ENCODE measurements at places on chromosomes 11 and 22.

GRCh38 chr11:1752907-1753228 lies 2.5 kb upstream of the IFITM10 start:
- no peak for DNase-seq

GRCh38 chr11:110903378-110903777 lies 191.1 kb upstream of the ARHGAP20 start:
- no peak for DNase-seq

DNA sequence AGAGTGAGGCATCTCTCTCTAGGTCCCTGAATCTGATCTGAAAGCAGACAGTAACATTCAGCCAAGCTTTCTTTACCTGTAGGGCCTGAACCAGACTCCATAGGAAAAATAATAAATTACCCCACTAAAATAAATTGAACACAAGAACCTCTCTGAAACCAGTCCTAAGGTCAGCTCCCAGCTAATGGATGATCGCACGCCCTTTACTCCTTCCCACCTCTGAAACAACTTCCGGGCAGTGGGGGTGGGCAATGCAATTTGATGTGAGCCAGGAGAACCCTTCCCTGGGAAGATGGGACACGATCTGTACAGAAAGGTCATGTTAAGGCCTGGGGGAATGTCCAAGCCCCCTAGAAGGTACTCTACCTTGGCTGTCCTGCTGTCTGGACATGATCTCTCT lies 71.2 kb downstream of the MICAL3 start:
- DNase-seq = no peak

DNA sequence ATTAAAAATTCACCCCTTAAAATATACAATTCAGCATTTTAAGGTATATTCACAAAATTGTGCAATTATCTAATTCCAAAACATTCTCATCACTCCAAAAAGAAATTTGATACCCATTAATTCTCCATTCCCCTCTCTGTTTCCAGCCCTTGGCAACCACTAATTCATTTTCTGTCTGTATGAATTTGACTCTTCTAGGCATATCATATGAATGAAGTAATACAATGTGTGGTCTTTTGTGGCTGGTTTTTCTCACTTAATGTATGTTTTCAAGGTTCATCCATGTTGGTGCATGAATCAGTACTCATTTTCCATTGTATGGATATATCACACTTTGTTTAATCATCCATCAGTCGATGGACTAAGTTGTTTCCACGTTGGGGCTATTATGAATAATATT lies 29.0 kb upstream of the ACCSL start:
- DNase-seq = no peak

DNA sequence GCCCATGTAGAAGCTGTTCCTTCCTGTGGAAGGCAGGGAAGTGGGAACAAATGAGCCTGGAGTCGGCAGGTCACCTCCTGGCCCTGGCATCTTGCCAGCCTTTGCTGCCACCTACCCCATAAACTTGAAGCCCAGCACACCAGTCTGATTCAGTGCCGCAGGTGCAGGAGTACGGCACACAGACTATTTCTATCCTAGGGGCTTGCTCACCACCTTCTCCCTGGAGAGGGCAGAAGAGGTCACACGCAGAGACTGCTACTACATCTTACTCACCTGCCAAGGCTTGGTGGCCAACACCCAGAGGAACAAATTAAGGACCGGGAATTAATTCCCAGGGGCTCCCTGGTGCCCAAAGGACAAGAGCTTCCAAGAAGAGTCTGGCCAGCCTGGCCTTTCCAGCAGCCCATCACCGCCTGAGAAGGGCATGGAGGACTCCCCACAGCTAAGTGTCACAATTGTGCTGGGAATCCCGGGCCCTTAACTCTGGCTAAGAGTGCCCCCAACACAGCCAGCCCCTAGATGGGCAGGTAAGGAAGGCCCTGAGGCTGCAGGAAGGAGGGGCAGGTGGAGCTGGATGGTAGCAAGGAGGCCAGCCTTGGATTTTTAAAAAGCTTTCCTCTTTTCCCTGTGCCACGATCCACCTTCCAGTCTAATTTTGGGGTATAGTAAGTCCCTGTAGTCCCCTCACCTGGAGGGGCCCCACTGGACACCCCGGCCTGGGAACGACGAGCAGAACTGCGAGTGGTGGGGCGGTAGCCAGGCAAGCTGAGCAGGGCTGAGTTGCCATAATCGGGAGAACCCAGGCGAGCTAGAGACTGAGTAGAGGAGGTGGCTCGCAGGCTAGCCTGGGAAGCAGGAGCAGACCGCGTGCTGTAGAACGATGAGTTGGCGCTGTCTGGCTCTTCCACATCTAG lies 6.9 kb downstream of the IL18BP start:
- DNase-seq = no peak

DNA sequence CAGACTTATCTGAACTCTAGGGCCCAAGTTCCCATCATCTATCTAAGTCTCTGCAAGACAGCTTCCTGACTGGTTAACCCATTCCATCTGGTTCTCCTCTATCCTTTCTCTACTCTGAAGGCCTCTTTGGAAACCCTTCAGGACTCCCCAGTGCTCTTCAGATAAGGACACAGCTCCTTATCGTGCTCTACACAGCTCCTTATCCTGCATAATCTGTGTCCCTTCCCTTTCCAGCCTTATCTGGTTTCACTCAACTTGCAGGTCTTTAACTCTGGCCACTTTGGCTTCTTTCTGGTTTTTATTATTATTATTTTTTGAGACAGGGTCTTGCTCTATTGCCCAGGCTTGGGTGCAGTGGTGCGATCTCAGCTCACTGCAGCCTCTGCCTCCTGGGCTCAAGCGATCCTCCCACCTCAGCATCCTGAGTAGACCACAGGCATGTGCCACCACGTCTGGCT lies 10.6 kb downstream of the ENDOD1 start:
- no peak for DNase-seq

GRCh38 chr11:78467931-78468330 lies 50.3 kb upstream of the GAB2 start:
- DNase-seq = no peak

- DNase-seq = no peak
These were observed 20.0 kb upstream of the TUB start for GRCh38 chr11:8060801-8061554.

- no peak for DNase-seq
These were observed 127.8 kb downstream of the TEAD1 start for GRCh38 chr11:12801976-12802375.

DNA sequence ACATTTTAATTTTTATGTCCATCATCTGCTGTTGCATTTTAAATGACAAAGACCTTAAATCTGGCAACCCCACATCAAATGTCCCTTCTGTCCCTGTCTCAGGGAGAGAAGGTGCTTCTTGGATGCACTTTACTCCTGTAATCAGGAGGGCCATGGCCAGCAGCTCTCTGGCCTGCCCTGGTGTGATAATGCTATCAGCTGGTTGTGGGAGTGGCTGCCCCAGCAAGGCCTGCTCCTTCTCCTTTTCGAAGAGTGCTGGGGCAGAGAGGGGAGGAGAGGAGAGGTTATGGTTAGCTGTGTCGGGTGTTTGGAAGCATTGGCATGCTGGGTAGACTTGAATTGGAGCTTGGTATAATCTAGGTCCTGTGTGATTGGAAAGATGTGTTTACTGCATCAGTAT lies 12.8 kb downstream of the TNRC6B start:
- no peak for DNase-seq

GRCh38 chr11:105670811-105671210 lies 60.9 kb downstream of the GRIA4 start:
- no peak for DNase-seq

- no peak for DNase-seq
These were observed 490.2 kb upstream of the B3GAT1 start for GRCh38 chr11:134901955-134902918.

GRCh38 chr11:48034926-48035871 lies 54.8 kb downstream of the PTPRJ start:
- DNase-seq = no peak

DNA sequence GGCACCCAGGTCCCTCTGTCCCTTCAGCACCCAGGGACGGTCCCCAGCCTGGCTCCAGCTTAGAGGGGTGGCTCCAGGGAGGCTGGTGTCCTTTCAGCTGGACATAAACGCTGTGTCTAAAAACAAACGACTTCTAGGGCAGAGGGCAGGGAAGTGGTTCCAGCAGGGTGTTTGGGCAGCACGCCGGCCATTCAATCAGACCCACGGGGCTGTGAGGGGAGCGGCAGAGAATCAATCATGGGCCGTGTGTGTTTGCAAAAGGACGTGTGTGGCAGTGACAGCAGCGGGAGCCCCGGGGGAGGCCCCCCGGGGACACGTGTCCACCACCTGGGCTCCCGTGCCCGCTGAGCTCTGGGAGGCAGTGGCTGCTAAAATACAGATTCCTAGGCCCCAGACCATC lies 127.7 kb downstream of the MN1 start:
- no peak for DNase-seq

DNA sequence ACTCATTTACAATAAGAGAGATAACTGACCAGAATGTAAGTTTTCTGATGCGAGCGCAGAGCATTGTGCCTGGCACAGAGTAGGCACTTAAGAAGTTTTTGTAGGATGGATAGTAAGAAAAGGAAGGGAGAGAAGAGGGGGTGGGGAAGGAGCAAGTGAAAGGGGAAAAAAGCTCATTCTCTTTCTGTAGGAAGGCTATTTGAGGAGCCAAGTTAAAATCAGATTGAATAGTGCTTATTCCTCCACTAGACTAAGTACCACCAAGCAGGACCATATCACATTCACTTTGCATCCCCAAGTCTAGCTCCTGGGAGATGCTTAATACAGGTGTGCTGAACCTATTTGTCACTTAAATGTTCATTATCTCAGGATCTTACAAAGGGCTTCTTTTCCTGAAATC lies 14.1 kb upstream of the CRKL start:
- DNase-seq = no peak

DNA sequence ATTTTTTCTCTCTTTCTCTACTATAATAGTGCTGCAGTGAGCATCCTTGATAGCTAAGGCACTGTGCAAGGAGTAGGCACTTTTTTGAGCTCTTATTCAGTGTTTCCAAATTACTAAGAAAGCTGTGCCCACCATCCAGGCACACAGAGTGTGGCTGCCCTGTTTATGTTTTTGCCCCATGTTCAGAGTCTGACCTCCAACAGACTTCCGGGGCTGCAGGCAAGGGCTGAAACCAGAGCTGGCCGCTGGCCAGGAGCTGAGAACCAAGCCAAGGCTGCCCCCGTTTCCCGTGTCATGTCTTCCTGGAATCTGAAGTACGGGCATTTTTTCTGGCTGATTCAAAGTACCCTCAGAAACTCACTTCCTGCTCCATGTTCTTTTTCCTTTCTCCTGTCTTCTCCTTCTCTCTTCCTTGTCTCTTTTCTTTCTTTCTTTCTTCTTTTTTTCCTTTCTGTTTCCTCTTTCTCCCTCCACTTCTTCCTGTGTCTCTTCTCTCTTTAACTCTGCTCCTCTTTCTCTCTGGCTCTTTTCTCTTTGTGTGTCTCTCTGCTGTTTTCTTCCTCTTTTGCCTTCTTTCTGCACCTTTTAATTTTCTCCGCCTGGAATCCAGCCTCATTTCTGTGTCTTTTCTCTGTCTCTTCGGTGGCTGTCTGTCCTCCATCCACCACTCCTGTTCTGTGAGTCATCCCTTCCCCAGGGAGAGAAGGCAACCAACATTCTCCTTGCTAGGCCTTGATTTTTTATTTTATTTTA lies 17.0 kb upstream of the KCTD14 start:
- DNase-seq = no peak

- no peak for DNase-seq
These were observed 78.8 kb upstream of the BID start for GRCh38 chr22:17853073-17853472.

DNA sequence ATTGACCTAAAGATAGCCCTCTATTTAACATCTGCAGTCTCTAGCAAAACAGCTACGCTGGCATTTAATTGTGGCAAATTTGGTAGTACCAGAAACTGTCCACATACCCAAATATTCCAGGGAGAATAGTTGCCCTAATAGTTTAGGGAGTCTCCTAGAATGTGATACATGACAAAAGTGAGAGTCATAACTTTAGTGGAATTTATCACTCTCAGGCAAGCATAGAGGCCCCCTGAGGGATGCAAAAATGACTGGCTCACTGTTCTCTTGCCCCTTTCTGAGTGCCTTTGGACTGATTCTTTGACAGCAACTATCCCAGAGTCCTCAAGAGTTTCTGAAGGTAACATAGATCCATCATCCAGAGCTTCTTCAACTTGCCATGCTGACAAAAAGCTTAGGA lies 2.3 kb upstream of the OR51B4 start:
- DNase-seq = no peak

- DNase-seq = no peak
These were observed 89.1 kb upstream of the ISX start for GRCh38 chr22:34976886-34977285.

- DNase-seq = no peak
These were observed 26.2 kb downstream of the UBASH3B start for GRCh38 chr11:122681735-122682134.

DNA sequence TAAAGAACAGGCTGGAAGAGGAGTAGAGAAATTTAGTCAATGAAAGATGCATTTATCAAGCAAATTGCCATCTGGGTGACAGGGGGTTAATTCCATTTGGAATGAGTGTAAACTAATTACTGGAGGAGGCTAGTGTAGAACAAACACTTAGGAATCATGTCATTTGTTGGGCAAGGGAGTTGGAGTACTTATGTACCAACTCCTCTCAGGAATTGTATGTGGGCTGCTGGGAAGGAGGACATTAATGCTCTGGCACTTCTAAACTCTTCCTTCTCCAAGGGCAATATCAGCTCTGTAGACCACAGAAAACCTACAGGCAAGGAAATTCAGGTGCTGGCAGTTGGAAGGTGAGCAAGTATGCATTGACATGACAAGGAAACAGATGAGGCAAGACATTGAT lies 141.0 kb downstream of the MSANTD4 start:
- no peak for DNase-seq

DNA sequence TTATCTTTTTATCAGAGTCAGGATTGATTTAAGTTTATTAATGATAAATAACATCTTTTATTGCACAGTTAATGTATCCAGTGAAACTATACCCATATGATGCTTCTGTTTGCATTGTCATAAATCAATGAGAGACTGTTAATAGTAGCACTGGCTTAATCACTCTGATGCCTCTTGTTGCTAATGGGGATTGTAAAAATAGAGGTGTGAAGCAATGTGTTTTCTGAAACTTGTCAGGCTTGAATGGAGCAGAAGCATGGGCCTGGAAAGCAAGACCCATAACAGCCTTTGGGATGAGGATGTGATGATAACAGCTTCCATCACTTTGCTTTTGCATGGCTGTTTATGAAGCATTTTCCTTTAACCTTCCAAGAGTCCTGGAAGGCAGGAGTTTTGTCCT lies 319.7 kb downstream of the DDX10 start:
- no peak for DNase-seq

DNA sequence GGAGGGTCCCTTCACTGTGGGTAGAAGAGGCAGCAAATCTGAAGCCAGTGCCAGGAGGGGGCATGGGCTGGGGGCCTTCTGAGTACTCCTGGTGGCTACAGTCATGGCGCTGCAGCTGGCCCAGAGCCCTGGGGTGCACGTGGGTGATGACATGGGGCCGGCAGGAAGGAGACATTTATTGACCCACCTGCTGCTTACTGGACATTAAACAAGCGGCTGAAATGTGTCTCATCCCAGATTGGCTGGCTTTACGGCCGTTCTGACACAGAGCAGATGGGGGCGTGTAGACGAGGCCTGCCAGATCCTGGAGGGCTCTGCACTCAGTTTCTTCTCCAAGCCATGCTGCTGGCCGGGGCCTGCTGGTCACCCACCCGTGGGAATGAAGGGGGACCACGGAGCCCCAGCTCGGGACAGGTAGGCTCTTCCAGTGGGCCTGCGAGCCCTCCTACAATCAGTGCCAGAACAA lies 906.9 kb downstream of the BRD1 start:
- no peak for DNase-seq

Data from stimulated activated CD4-positive, alpha-beta T cell treated with anti-CD3 and anti-CD28 coated beads, Interleukin-1b, Interleukin-23, amount 100 ng/mL, for 1 hour (primary cell).